ENCODE measurements at places on chromosomes 3 and 15.

GRCh38 chr3:25046911-25047771 is 380.9 kb upstream of the RARB start:
- DNase-seq: peak; percentile 82

- DNase-seq: peak; percentile 42
Observed at GRCh38 chr3:38646630-38647029, 2.9 kb downstream of the SCN5A start.

- DNase-seq: peak; percentile 98
Observed at GRCh38 chr3:15982667-15983196, 185.0 kb upstream of the ANKRD28 start.

DNA sequence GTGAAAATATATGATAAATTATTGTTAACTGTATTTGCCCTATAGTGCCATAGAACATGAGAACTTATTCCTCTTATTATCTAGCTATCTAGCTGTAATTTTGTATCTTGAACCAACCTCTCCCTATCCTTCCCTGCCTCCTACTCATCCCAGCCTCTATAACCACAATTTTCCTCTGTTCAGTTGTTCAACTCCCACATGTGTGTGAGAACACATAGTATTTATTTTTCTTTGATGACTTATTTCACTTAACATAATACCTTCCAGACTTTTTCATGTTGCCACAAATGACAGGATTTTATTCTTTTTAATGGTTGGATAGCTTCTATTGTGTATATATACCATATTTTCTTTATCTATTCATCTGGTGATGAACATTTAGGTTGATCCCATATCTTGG is 85.4 kb upstream of the SUCLG2 start:
- peak; percentile 18 for DNase-seq

- DNase-seq: peak; percentile 17
Observed at GRCh38 chr15:71485094-71485693, 325.2 kb upstream of the NR2E3 start.

DNA sequence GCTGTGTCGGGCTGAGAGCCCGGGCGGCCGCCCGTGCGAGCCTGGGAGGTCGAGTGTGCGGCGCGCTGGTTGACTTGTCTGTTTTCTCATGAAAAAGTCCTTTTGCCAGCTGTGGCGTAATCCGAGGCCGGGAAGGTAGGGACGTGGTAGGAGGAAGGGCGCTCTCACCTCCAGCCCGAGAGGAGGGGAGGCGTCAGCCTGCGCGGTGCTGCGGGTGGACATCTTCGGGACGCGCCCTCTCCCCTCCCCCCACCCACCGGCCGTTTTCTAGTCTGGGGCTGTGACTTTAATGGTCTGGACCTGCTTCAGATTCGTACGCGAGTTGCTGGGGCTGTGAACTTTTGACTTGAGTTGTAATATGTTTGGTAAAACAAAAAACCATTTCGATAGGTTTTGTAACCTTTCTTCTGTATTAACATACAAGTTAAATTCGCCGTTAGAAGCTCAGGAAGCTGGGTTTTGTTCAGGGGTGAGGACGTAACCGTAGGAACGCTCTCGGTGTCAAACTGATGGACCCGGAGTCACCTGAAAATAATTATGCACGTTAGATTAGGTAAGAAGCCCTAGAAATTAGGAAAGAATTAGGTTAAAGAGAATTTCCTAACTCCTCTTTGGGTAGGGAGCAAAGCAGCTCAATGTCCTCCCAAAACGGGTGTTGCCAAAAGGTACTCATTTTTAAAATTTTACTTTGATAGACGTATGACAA is 762 bp downstream of the NCK1 start:
- peak; percentile 50 for DNase-seq

GRCh38 chr15:33104212-33104611 is 90.3 kb downstream of the FMN1 start:
- peak; percentile 89 for DNase-seq

DNA sequence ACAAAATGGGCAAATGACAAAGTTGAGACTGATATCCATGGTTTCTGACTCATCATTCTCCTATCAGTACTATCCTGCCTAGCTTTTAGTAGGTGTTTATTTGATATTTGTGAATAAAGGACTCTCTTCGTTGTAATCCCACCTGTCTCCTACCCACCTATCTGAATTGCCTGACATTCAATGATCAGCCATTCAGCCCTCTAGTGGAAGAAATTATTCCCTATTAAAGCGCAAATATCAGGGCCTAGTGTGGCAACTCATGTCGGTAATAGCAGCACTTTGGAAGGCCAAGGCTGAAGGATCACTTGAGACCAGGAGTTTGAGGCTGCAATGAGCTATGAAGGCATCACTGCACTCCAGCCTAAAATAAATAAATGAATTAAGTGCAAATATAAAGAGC is 195.7 kb upstream of the SETMAR start:
- DNase-seq: no peak

- DNase-seq: no peak
Observed at GRCh38 chr3:35437381-35437780, 201.9 kb upstream of the ARPP21 start.

- no peak for DNase-seq
Observed at GRCh38 chr3:141789281-141789680, 26.1 kb downstream of the GRK7 start.

DNA sequence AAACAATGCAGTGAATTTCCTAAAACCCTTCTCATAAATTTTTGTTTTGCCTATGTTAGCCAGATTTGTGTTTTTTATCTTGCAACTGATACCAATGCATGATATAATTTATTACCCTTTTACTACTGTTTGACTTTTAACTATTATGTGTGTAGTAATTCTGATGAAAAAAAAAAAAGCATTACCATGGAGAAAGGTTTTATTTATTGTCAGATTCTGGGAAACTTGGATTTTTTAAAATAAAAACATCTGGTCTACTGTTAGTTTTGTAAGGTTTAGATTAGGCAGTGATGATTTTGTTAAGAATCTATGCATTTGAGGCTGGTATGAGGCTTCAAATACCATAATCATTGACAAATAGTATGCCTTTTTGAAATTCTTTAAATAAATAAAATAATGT is 470.4 kb upstream of the ROBO1 start:
- peak; percentile 27 for DNase-seq

DNA sequence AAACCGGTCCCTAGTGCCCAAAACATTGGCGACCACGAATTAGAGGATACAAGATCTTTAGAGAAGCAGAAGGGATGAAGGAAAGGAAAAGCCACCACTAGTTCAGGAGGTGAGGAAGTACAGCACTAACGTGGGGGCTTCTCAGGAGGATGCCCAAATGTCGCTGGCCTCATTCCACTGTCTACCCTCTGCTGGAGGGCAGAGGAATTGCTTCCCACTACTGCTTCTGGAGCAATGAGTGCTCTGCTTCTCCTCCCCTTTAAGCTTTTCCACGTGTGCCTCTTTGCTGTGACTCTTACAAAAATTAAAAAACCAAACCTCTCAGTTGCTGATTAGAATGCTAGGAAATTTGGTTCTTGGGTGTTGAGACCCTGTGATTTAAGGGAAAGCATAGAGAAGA is 281.3 kb downstream of the CLSTN2 start:
- peak; percentile 8 for DNase-seq

DNA sequence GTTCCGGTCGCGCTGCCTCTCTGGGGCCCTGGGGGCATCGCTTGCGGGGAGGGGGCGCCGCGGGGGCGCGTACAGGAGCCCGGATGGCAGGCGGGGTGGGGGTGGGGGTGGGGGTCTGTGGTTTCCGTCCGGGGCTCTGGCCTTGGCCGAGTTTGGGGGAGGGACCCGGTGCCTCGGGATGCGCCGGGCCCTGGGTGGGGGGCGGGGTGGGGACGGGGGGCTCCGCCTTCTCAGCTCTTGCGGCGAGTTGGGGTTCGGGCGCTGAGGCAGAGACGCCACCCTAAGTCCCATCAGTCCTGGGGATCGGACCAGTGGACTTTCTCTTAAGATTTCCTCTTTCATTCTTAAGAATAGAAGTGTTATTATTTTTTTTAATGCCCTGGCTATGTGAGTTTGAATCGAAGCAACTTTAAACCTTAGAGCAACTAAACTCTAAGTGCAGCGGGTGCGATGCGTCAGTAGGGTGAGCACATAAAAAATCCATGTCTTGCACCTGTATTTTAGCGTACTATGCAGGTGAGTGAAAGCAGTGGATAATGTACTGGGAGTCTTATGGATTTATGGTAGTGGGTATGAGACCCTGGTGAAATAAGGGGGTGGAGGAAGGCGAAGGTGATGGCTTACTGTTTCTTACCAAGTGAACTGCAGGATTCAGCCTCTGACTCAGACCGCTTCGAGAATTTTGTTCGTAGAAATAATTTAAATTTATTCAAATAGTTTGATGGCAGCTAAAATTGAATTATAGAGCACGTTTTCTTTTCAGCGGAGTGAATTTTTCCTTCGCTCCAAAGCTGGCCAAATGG is 762 bp downstream of the CTNNB1 start:
- DNase-seq: peak; percentile 28

- peak; percentile 74 for DNase-seq
Observed at GRCh38 chr15:100873029-100873677, 6.5 kb upstream of the ALDH1A3 start.

DNA sequence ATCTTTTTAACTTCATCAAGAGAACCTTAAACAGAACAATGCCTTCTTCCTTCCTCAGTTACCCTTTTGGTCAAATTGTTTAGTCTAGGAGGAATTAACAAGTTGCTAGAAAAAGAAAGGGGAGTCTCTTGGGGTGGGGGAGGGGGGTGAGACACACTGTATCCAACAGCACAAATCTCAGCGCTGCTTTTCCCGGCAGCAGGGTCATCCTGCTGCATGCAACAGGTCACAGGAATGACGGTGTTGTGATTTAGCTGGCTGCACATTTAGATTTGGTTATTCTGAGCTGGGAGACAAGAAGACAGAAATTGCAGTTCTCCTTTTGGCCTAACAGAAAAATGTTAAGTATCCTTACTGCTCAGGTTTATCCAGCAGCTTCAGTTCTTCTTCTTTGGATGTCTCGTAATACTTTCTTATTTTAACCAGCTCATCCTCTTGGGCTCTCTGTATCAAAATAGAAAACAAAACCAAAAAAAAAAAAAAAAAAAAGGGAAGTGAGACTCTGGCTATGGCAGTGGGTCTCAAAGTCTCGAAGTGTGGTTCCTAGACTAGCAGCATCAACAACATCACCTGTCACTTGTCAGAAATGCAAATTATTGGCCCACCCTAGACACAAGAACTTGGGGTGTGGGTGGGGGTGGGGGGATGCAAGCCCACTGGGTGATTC is 190.5 kb downstream of the GREM1 start:
- DNase-seq: peak; percentile 41

DNA sequence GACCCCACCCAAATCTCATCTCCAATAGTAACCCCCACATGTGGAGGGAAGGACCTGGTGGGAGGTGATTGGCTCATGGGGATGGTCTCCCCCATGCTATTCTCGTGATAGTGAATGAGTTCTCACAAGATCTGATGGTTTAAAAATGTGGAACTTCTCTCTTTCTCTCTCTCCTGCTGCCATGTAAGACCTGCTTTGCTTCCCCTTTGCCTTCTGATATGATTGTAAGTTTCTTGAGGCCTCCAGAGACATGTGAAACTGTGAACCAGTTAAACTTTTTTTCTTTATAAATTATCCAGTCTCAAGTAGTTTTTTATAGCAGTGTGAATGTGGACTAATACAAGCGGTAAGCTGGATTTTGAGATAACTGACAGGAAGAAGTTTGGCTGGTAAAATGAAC is 60.3 kb upstream of the MBNL1 start:
- DNase-seq: no peak

DNA sequence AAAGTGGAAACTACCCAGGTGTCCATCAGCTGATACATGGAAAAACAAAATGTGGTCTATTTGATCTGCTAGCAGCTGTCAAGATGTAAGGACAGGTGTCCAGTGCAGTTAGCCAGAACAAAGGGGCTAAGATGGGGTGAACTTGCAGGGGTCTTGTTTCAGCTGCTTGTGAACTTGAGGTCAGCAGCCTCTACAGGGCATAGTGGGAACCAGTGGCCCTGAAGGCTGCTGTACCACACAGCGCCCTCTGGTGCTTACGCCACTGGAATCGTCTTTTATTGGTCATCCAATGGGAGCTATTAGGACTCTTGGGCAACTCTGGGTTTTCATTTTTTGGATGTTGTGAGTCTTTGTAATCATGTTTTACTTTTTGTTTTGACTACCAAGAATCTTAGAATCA is 62.2 kb upstream of the CTSH start:
- DNase-seq: peak; percentile 49

GRCh38 chr3:15498431-15499214 is 22.9 kb downstream of the COLQ start:
- DNase-seq: peak; percentile 20

GRCh38 chr15:25694823-25695312 is 168.3 kb downstream of the ATP10A start:
- no peak for DNase-seq

DNA sequence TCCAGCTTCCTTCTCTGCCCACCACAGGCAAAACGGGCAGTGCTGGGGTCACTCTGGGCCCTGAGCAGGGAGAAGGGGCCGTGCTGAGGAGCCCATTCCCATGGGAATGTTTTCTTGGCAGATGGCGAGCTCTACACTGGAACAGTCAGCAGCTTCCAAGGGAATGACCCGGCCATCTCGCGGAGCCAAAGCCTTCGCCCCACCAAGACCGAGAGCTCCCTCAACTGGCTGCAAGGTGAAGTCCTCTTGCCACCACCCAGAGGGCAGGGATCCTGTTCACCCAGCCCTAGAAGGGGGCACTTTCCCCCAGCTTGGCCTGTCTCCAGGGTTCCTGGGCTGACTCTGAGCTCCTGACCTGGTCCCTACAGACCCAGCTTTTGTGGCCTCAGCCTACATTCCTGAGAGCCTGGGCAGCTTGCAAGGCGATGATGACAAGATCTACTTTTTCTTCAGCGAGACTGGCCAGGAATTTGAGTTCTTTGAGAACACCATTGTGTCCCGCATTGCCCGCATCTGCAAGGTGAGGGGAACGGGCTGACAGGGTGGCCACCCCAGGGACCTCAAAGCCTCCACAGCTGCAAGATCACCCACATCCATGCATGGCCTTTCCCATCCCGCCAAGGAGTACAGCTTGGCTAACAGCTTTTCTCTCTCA is 12.4 kb downstream of the CIB1 start:
- DNase-seq: peak; percentile 83

DNA sequence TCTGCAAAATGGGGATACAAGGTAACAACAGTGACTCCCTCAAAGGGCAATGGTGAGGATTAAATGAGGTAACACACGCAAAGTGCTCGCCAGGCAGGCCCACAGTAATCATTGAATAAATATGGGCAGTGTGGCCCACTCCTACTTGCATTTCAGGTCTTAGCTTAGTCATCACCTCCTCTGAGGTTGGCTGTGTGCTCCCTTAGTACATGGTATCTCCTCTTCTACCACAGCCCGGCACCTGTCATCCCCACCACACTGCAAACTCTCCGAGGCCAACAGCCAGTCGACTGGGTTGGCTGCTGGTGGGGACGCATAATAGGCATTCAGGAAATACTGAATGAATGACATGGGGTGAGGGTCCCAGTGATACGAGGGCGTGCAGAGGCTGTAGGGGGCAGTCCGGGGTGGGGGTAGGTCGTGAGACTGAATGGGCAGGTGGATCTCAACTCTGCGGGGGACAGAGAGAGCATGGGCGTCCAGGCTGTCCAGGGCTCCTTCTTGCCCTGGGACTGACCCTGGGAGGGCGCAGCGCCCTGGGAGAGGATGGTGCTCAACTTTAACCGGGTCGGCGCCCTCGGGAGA is 375 bp upstream of the MYZAP start:
- no peak for DNase-seq

All from fibroblast of skin of back (primary cell).